Right cardiac atrium (tissue), 5 donors: ENCODE measurements at places on chromosomes 5 and 9. TPM values are rescaled to one million over a fixed set of nuclear protein-coding genes. Genes with fewer than 3 reads are reported as not detected.
A peak's percentile ranks its signal among the peaks of the same experiment; 100 is the strongest.

DNA sequence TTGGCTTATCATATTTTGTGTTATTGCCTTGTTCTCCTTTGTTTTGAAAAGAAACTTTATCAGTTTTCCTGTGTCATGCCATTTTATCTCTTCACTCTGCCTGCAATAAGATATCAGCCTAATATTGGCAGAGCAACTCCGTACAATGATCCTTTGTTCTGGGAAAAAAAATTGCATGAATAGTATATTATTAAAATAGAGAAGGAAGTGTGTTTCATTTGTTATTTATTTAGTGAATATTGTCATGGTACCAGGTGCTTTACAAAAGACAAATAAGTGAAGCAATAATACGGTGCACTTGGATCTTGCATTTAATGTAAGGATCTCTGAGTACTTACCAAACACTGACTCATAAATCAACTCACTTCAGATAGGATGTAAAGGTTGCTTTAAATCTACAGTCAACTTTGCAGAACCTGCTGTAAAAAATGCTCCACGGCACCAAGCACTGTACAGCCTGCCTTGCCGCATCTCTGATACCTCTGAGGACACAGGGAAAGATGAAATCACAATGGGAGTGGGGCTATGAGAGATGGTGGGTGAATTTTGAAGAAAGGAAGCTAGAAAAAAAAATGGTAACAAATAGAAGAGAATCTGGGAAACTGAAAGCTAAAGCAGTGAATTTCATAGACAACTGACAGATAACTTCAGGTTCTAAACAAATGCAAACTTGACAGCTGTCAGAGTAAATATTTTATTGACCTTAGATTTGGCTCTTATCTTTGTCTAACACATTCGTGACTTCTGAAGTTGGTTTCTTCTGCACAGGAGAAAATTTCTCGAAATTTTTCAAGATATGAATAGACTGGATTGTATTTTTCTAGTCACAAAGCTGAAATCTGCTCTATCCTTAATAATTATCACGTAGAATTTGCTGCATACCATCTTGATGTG is 232.1 kb downstream of the ENC1 start:
- no peak for DNase-seq

- DNase-seq: peak; percentile 66
Observed at GRCh38 chr5:146878476-146879172, at the start of gene PPP2R2B. Gene PPP2R2B, minus strand, starts transcription at chr5:146878757.

GRCh38 chr9:104934691-104935500 is 6.9 kb upstream of the ABCA1 start:
- no peak for DNase-seq

GRCh38 chr5:142104491-142104890 is 4.1 kb upstream of the NDFIP1 start:
- no peak for DNase-seq

DNA sequence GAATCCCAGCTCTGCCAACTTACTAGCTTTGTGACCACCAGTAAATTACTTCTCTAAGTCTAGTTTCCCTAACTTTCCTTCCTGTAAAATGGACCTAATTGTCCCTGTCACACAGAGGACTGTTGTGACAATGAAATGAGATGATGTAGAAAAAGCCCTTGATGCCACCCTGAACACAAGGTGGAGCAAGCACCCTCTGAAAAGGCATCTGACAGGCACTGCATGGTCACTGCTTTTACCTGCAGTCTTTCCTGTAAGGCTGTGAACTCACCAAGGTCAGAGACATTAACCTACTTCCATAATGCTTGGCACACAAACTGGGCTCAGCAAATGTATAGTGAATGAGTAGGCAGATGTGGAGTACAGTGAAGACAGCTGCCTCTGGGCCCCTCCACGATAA is 6.1 kb downstream of the SLC31A2 start:
- no peak for DNase-seq

DNA sequence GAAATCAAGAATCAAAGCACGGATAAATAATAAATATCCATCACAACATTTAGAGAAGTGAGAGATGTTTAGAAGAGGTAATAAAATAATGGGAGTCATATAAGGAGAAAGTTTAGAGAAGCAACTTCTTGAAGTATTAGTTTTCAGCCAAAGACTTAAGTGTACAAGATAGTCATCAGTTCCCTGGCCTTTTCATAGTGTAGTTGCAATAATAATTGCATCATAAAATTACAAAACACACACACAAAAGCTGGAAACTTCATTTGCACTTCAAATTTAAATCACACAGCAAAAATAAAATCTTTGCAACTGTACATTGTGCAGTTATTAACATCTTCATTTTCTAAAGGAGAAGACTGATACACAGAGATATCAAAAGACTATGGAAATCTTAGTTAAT is 319.1 kb upstream of the RGMB start:
- DNase-seq: no peak

DNA sequence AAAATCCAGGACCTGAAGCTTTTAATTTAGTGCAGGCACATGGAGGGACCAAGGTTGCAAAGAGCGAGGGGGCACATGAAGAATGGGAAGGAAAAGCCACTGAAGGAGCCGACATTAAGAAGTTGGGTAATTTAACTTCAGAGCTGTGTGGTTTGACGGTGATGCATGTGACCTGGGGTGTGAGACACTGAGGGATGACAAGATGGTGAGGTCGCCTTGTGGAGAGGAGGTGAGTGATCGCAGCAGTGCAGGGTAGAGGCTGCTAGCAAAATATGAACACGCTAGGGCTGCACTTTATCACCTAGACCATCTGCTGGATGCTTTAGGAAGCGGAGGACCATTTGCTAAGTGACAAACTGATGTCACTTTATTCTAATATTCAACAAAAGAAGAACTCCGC is 339.0 kb upstream of the KIF2A start:
- no peak for DNase-seq

DNA sequence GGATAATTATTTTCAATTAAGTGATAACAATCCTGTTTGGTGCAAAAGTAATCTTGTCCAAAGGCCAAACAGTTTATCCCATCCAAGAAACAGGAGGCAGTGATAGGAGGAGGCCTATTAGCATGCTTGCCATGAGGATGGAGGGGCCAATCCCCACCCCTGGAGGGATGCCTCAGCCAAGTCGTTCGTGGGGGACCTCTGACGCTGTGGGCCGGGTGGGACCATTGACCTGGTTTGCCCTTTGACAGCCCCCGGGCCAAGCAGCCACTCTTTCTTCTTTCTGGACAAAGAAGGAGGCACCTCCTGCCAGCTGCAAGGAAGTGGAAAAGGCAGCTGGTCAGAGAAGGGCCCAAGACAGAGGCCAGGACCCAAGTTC is 39.5 kb upstream of the GRHPR start:
- DNase-seq: no peak

- DNase-seq: no peak
Observed at GRCh38 chr9:132094314-132094791, 14.7 kb upstream of the MED27 start.

DNA sequence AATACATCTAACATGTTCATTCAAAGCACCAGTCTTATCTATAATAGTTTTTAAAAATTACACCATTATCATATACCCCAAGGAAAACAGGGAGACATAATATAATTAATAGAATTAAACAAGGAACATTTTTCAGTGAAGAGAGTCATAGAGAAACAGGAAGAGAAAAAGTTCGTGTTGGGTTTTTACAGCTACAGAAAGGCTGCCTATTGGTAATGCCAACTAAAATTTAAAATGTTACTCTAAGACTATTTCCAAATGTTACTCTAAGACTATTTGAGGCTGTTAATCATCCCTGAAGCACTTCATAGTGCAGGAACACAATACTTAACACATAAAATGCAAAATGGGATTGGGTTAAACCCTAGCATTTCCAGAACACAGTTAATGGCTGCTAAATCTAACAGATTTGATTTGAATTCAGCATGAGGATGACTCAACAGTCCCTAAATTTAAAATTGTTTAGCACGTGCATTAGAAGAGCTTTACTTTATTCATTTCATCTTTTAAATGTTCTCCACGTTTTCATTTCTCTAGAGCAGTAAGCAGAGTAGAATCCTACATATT is 54.5 kb downstream of the OXCT1 start:
- DNase-seq: no peak

DNA sequence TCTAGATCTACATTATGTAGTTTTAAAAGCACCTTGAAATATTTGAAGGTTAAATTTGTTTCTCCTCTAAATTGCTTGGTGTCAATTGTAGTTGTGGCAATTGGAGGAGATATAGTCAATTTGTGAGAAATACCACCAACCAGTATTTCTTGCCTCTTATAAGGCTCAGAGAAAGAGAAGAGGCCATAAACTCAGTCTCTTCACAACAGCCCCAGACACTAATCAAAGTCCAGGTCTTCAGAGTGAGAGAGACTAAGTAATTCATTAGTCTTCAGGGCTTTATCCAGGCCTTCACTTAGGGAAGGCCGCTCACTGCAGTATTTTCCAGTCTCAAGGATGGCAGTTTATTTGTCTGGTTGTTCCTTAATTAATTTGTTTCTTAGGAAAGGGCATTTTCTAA is 168.0 kb upstream of the RGMB start:
- DNase-seq: no peak

DNA sequence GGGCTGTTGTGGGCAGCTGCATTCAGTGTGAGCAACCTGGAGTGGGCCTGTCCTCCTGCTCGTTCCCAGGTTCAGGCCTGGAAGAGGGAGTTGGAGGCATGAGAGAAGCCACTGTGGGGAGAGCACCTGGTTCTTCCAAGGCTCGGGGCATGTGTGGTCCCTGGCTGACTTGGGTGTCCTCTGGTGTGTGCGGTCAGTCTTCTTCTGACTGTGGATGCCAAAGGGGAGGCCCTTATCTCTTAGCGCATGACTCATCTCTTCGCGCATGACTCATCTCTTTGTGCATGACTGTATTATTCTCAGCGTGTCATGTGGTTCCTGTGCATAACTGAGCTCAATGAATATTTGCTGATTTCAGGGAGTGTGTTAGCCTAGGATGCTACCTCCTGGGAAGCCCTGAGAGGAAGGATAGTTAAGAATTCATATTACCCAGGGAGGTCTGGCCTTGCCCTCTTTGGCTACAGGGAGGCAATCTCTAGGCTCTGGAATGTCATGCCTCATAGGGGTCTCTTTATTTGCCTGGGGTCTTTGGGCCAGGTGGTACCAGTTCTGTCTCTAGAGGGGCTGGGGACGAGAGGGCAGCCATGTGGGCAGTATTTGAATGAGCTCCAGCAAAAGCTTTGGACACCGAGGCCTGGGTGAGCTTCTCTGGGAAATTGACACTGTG is 188.7 kb downstream of the HSPA4 start:
- peak; percentile 39 for DNase-seq

DNA sequence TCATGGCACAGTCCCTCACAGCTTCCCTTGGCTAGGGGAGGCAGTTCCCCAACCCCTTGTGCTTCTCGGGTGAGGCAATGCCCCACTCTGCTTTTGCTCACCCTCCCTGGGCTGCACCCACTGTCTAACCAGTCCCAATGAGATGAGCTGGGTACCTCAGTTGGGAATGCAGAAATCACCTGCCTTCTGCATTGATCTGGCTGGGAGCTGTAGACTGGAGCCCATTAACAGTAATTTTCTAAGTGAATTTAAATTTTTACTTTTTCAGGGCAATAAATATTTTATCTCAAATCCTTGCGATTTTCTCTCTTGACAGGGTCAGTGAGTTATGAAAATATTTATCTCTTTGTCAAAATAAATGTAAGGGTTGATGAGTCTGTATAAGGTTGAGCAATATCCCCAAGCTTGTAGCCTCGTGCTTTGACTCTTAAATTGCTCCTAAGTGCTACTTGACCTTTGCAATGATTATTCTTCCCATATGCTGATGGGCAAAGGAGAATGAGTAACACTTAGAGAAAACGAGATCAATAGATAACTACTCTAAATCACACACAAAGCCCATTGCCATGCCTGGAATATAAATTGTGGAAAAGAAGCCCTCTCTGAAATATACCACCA is 82.1 kb upstream of the MOCS2 start:
- no peak for DNase-seq

- no peak for DNase-seq
Observed at GRCh38 chr9:114671605-114672004, 10.4 kb downstream of the TEX48 start.

- DNase-seq: no peak
Observed at GRCh38 chr5:88956416-88956815, 73.4 kb upstream of the MEF2C start.

The CTXN3 gene
- polyA plus RNA-seq: not detected

The ORM2 gene
- 0.27 TPM for polyA plus RNA-seq

The DOCK2 gene
- polyA plus RNA-seq: 1.00 TPM

The FBXL7 gene
- polyA plus RNA-seq: 10.2 TPM

The IL9 gene
- polyA plus RNA-seq: not detected

The CAVIN4 gene
- polyA plus RNA-seq: 14.9 TPM

The IARS1 gene
- 16.5 TPM for polyA plus RNA-seq

The SLC46A2 gene
- 0.02 TPM for polyA plus RNA-seq

The PAEP gene
- polyA plus RNA-seq: not detected

The PCDHGA5 gene
- 2.0 TPM for polyA plus RNA-seq
